Thyroid gland (tissue), 4 donors: ENCODE measurements at places on chromosomes 5 and 9.
A peak's percentile ranks its signal among the peaks of the same experiment; 100 is the strongest.

DNA sequence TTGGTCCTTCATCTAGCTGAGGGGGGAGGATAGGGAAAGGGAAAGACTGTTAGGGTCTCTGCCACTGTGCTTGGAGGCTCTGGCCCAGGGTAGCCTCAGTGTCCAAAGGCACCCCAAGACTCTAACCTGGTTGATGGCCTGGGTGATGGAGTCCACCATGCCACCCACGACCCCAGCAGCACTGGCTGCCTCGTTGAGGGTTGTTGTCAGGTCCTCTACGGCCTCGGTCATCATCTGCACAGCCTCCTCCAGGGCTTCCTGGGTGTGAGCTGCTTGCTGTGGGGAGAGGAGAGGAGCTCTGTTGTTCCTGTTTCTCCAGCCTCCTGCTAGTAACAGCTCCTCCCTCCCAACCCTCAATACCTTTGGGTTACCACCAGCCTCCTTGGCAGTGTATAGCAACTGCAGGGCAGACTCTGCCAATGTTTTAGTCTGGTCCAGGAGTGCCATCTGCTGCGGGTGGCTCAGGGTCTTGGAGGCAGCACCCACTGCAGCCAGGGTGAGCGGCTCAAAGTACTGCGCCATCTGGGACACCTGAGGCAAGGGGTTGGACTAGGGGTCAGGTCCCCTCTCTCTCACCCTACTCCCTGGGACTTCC is 16.2 kb upstream of the TPM2 start:
- DNase-seq = no peak

DNA sequence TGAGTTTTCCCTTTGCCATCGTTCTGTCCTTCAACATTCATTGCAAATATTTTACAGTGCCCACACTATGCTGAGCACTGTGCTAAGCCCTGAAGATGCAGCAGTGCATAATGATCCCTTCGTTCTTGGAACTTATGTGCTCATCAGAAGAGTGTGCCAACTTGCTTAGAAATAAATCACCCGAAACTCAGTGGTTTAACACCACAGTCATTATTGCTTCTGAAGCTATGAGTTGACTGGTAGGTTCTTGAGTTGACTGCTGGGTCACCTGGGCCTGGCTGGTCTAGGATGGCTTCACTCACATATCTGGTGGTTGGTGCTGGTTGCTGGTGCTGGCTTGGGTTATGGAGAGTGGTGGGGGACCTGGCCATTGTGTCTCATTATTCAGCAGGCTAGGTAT is 20.9 kb downstream of the PCSK5 start:
- DNase-seq = no peak

DNA sequence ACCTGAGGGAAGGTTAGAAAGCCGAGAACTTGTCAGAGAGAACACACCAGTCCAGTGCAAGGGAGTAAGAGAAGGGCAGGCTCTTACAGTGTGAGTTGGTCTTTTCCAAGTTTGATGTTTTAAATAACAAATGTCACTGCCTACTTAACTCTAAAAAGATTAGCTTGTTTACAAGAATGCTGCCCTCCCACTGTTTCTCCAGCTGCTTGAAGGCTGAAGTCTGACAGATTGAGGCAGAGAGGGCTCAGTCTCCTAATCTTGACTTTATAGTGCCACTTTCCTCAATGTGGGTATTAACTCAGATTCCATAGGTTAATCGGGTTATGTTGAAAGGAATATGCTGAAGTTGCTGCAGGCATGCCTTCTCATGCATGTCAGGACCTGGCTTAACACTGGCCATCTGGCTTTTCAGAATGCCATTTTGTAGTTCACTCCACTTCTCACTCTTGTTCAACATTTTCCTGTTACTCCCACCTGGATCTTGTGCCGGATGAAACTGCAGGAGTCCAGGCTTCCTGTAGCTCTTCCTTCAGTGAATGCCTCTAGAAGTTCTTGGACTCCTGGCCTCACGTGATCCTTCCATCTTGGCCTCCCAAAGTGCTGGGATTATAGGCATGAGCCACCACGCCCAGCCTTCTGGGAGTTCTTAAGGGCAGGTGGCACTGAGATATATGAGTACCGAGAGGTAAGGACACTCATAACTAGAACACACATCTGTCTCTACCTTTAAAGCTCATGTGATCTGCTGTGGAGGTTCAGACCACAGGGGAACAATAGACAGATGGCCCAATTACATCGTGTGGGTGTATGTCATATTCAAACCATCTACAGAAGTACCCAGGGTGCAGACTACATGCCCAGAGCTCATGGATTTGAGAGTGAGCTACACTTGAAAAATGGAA is 249.7 kb downstream of the ARHGAP26 start:
- DNase-seq = no peak

- no peak for DNase-seq
Observed at GRCh38 chr5:142143878-142144277, 35.3 kb downstream of the NDFIP1 start.

DNA sequence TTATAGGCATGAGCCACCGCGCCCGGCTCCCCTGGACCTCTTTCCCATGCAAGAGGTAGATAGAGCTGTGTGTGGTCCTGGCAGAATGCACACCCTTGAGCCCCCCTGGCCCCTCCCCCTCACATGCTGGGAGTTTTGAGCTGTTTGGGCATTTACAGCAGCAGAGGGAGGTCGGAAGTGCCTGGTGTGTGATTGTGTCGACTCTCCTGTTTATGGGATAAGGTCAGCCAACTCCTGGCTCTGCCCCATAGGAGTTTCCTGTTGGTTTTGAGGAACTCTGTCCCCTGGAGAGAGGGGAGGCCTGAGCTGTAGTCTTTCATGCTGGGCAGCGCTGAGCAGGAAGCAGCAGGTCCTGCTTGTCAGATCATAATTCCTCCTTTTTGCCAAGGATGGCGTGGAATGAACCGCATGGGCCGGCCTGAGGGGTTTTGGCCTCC is 6.0 kb downstream of the LRRC8A start:
- no peak for DNase-seq

- DNase-seq = no peak
Observed at GRCh38 chr5:168917947-168918600, 338.9 kb upstream of the PANK3 start.

DNA sequence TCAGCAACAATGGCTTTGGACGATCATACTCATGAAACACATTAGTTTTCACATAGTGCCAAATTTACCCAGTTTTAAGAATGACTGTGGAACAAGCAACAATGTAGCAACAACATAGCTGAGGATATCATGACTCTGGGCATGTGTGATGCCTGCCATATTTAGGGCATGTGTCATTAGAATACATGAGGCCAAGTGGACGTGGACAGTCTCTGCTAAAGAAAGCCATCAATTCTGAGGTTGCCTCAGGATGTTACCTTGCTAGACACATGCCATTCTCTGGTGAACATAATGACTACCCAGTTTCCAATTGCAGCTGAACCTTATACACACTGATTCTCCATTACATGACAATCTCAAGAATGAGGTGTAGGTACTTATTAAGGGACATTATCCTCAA is 103.3 kb upstream of the ADAMTS19 start:
- DNase-seq = no peak

GRCh38 chr5:74016373-74016772 is 390.4 kb downstream of the ARHGEF28 start:
- DNase-seq = no peak

DNA sequence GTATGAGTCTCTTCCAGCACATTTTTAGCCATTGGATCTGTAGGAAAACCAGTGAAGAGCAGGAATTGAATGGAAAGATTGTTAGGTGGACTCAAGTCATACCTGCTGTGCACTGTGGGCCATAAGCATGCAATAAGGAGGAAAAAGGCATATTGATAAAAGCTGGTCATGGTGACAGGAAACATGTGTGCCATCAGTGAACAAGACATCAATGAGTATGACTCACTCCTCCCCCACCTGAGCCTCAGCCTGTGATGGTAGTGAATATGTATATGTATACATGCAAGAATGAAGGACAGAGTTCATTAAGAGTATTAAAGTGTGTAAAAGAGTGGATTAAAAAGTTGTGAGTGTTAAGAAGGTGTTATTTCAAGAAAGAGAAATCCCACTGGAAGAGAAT is 164.5 kb downstream of the TMEM38B start:
- no peak for DNase-seq

DNA sequence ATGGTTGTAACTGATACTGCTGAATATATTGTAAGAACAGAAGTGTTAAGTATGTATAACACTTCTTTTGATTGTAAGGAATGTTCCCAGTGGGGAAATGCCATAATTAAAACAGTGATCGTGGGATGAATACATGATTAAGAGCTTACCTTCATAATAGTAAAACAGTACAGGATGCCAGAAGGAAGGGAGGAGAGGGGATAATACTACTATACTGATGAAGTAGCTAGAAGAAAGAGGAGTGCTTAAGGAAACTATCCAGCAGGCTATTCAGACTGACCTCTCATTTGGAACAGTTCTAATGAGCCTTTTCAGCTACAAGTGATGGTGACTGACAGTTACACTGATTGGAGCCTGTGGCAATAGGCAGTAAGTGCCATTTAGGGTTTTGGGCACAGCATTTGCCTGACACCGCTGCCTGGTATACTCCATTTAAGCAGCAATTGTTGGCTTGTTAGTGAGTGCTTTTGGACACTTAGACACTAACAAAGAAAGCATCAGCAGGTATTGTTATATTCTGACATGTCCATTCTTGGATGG is 33.8 kb upstream of the KDM4C start:
- no peak for DNase-seq

DNA sequence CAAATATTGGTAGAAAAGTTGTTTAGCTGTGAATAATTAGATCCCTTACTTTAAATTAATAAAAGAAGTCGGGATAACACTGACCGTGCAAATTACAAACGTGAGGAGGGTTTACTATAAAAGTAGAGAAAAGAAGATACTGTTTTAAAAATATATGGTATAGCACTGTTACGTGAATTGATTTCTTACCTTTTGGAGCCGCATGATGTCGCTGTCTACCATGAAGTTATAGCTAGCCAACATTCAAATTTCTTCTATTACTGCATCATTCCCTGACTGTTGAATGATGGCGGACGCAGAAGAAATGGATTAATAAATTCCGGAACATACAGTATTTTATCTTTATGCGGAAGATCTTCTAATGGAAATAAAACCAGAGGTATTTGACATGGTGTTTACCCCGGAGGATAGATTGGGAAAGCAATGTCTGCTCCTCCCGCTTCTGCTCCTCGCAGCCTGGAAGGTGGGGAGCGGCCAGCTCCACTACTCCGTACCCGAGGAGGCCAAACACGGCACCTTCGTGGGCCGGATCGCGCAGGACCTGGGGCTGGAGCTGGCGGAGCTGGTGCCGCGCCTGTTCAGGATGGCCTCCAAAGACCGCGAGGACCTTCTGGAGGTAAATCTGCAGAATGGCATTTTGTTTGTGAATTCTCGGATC is at the start of gene PCDHA6:
TSS of gene PCDHA6 (plus strand) at position 257 of the 658 bp plus-strand sequence. CDS start at position 389, 132 bp downstream.
- no peak for DNase-seq

- DNase-seq = no peak
Observed at GRCh38 chr5:59099270-59099994, 516.6 kb downstream of the RAB3C start.

- no peak for DNase-seq
Observed at GRCh38 chr9:126055381-126055985, 271.1 kb upstream of the MVB12B start.

GRCh38 chr5:33441241-33442177 is 744 bp downstream of the TARS1 start:
- DNase-seq = no peak

GRCh38 chr5:52657247-52657645 is 130.5 kb upstream of the ITGA1 start:
- DNase-seq = no peak

DNA sequence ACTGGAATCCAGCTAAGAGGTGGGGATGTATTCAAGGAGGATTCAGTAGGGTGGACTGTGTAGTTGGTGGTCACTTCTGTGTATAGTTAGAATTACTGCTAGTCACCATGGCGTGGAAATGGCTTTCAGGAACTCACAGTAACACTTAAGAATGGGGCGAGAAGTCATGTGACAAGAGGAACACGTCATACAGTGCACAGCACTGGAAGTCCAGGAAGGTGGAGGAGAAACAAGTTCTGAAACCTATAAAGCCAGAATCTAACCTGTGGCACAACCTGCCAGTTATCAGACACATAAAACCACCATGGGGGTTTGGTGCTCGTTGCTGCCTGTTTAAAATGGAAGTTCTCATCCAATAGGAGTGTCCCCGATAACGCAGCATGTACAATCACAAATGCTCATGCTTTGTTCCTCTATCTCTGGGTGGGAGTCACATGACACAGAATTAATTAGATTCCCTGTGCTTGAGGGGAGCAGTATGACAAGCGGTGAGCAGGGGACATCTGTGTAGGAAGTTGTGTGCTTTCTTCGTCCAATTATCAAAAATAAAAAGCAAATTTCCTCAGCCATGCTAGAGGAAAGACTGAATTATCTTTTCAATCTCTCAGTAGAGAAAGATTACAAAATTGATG is 193.0 kb downstream of the SPOCK1 start:
- DNase-seq = no peak

DNA sequence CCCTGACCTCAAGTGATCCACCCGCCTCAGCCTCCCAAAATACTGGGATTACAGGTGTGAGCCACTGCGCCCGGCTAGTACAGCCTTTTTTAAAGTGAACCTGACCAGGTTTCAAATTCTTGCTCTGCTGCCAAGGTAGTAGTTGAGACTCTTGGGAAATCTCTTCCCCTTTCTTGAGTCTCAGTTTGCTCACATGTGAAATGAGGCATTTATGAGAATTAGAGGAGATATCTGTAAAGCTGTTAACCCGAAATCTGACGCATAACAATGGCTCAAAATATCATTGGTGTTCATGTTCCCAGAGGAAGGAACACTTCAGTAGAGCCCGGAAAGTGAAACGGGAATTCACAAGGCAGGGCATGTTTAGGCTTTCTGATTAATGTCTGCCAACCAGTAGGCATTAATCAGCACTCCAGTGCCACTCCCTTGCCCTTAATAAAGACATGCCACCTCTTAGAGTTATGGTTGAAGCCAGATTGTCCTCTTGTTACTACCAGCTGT is 1.5 kb downstream of the ARPC5L start:
- peak; percentile 54 for DNase-seq
